Stimulated activated CD4-positive, alpha-beta T cell treated with anti-CD3 and anti-CD28 coated beads, Interleukin-4, amount 100 ng/mL, for 4 hours (primary cell): ENCODE measurements at places on chromosomes 12 and 14.

DNA sequence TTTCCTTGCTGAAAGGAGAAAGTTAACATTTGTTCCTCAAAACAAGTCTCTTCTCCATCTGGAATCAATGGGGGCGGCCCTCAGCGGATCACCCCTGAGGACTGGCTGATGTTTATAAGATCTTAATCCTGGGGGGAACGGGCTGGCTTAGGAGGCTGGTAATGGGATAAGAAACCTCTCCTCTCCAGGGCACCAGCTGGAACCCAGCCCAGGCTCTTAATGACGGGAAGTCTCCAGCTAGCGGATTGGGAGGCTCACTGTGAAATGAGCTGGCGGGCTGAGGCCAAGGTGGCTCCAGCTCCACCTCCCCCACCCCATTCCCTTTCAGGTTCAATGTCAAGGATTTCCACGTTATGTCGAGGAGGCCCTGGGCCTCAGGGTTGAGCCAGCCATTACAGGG lies 1133.0 kb downstream of the VRK1 start:
- DNase-seq, result no peak

GRCh38 chr12:96456265-96456974 lies 33.0 kb upstream of the CFAP54 start:
- no peak for DNase-seq

GRCh38 chr14:74508844-74509428 lies 15.4 kb downstream of the ISCA2 start:
- DNase-seq, result no peak

DNA sequence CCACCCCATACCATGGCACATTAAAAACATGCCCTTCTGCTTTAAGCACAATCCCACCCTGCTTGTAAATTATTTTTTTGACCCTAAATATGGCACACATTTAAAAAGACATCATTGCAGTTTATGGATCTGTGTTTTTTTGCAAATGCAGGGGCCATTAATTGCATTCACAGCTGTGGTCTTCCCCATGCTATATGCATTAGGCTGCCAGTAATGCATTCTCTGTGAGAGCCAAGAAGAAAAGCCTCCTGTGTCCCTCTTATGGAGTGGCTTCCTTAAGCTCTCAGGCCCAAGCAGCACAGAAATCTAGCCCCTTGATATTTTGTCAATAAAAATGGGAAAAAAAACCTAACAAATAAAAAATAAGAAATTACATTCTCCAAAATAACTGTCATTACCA lies 20.4 kb upstream of the COCH start:
- DNase-seq, result no peak

DNA sequence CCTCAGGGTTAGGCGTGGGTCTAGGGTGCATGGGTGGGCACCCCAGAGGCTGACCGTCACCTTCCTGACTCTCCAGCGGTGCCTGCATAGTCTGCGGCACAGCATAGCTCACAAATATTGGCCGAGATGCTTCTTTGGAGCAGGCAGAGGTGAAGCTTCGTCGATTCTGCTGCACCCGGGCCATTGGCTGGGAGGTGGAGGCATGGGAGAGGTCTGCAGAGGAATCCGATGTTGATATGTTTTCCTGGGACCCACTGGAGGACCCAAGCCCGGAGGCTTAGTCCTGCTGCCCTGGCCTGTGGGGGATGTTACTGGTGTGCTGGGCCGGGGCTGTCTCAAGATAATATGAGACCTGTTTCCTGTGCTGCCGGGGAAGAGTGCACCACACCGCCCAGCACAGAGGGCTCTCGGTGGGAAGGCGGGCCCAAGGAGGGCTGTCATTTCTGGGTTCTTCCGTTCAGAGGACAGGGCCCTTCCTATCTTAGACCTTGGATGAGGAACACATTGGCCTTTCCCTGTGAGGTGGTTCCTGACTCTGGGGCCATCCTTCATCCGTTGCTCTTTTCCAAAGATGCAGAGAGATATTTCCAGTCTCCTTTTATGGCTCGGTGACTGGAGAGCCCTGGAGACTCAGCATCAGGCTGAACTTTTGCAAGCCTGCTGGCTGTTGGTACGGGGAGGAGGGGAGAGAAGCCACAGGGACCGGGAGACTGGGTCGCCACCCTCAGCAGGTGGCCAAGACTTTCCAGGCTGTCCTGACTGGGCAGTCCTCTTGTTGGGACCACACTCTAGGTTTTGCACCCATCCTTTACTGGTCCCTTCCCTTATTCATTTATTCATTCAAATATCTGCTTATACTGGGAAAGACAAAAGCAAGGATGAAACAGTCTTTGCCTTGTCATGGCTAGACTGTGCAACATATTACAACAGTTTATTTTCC lies 143.5 kb downstream of the TSPAN9 start:
- DNase-seq, result no peak
